ENCODE measurements at places on chromosomes 13 and 19. TPM values are rescaled to one million over a fixed set of nuclear protein-coding genes. Genes with fewer than 3 reads are reported as not detected.

Gene CERS1
- total RNA-seq, result 0.49 TPM

Gene ZNF100
- 5.4 TPM for total RNA-seq

DNA sequence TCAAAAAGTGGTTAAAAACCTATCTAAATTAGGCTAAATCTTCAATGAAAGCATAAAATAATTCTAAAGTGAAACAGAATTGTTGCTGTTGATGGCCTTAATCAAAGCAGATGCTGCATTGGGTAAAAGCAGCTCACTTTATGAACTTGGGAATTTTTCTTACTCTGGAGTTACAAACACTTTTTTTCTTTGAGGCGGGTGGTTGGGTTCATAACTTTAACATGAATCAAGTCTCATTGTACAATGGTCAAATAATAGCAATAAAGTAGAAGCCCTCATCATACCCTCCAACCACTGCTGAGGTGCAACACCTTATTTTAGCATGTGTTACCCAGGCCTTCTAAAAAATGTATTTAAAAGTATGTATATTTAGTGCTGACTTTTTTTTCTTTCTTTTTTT lies 29.1 kb downstream of the NUP58 start:
- no peaks in the 10 kb centered on the region for H3K27me3 ChIP-seq
- DNase-seq, result no peak
- H3K36me3 ChIP-seq, result peaks cover 3% of the 10 kb centered on the region
- no peak overlapping the region for H3K4me3 ChIP-seq

DNA sequence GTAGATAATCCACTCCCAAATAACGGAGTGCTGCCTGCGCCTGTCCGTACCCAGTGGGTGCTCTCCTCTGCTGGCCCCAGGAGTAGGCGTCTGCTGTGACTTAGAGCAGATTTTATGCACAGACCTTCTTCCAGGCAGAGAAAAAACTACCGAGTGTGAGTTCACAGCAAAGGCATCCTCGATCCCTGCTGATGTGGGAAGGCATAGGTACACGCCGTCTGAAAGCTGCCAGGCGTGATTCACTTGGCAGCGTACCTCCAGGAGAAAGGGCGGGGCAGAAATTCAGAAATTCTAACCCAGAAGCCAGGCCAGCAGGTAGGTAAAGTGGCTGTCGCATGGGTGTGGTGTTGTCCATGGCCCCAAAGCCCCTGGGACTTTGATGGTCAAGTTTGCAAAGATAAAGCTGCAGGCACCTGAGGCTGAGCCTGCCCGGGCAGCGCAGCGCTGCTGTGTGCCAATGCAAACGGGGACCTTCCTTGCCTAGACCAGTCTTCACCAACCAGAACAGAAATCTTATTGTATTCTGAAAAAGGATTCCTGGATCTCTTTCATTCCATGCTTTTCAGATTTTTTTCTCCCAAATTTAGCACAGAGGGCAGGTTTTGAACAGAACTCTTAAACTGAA lies 36.3 kb downstream of the COL4A2 start:
- no peaks in the 10 kb centered on the region for H3K36me3 ChIP-seq
- H3K4me1 ChIP-seq, result peaks cover 76% of the 10 kb centered on the region
- H3K27ac ChIP-seq, result peak overlapping the region; percentile 87

DNA sequence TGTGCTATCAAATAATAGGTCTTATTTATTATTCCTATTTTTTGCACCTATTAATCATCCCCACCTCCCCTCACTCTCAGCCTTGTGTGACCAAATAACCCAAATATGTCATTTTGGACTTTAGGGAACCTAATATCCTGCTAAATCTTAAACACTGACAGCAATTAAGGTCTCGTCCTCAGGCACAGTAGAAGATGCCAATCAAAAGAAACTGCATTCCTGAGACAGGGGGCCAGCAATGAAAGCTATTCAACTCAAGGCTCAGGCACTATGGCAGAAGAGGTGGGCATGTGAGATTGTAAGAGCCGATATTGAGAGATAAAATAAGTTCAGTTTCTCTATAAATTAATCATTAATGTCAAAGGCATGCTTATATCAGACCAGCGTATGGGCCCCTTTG lies 1437.7 kb upstream of the PCDH9 start:
- no peaks in the 10 kb centered on the region for H3K27me3 ChIP-seq
- no peak overlapping the region for H3K4me3 ChIP-seq
- H3K36me3 ChIP-seq, result no peaks in the 10 kb centered on the region
- H3K27ac ChIP-seq, result no peak overlapping the region

Gene IGSF23
- not detected for total RNA-seq

Gene CCDC169
- total RNA-seq, result not detected

Gene ZNF71
- 11.8 TPM for total RNA-seq

- no peaks in the 10 kb centered on the region for H3K36me3 ChIP-seq
- no peak for DNase-seq
- H3K27me3 ChIP-seq, result no peaks in the 10 kb centered on the region
Observed at GRCh38 chr19:45306518-45307027, 16.1 kb downstream of the CKM start.

GRCh38 chr13:89057274-89057673 lies 1386.1 kb downstream of the SLITRK5 start:
- H3K36me3 ChIP-seq, result no peaks in the 10 kb centered on the region
- H3K4me3 ChIP-seq, result no peak overlapping the region
- no peak overlapping the region for H3K27ac ChIP-seq
- H3K27me3 ChIP-seq, result no peaks in the 10 kb centered on the region
- no peaks in the 10 kb centered on the region for H3K4me1 ChIP-seq

Gene CEACAM3
- not detected for total RNA-seq

Gene SIGLEC12
- total RNA-seq, result not detected

Gene PGLYRP2
- not detected for total RNA-seq

Gene ZNF154
- 2.2 TPM for total RNA-seq

DNA sequence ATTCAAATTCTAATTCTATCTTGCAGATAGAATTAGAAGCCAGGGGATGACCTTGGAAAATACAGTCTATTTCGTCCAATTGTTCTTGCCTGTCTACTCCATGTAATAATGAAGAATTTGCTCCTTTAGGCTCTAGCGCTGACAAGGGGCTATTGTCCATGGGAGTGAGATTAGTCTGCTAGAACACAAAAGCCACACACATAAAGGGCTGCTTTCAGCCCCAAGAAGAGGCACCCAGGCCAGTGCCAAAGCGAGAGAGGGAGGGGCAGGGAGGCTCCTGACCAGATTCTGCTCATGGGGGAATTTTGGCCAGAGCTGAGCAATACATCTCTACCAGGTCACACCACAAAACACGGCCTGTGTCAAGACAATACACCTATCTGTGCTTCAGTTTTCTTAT lies 1306.9 kb downstream of the UQCRFS1 start:
- H3K27me3 ChIP-seq, result no peaks in the 10 kb centered on the region
- H3K36me3 ChIP-seq, result no peaks in the 10 kb centered on the region
- no peak overlapping the region for H3K4me3 ChIP-seq

DNA sequence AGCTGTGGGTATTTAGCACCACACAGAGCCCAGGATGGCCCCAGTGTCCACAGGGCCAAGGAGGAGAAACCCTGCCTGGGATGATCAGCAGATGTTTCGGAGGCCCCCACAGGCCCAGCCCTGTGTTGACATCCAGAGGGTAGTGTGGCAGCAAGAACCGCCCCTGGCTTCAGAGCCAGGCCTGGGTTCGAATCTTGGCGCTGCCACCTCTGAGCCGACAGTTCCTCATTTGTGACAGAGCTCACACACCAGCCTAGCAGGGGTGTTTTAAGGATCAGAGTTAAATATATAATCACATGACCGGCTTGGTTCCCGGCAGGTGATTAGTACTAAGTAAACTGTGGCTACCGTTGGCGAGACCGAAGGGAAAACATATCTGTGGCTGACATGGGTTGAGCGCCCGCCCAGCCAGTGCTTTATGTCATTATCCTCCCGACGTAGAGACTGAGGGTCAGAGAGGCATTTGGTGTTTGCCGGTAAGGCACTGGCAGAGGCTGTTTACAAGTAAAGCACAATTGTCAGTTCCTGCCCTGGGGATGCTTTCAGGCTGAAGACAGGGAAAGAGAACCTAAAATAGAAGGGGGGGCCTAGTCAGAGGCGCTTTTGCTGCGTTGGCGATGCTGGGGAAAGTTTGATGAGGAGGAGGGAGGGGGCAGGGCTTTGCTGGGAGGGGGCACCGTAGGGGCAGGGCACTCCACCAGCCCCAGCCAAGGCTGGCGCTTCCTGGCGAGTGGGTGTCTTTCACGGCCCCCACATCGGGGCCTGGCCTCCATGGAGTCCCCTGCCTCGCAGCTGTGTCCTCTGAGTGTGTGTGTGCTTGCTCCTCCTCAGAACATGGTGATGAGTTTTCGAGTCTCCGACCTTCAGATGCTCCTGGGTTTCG lies 4.8 kb downstream of the PIAS4 start:
- peaks cover 9% of the 10 kb centered on the region for H3K36me3 ChIP-seq
- DNase-seq, result no peak
- no peaks in the 10 kb centered on the region for H3K27me3 ChIP-seq
- H3K4me1 ChIP-seq, result peaks cover 54% of the 10 kb centered on the region
- no peak overlapping the region for H3K27ac ChIP-seq

Gene SCEL
- 91.3 TPM for total RNA-seq

DNA sequence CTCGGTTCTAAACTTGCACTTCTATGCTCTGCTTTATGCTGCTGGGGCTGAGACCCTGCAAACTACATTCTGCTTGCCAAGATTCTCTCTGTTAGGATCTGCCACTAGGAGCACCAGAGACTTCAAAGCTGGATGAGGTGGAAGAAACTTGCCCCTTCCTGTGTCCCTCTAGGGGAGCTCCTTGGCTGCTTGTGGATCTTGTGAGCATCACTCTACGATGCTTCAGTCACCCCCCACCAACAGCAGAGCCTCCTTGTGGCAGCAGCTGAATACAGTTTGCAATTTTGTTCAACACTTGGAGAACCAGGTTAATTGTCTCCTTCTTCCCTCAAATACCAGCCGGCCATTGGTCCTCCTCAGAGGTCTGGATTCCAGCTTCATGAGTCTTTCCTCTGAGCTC lies 310.6 kb downstream of the FGF14 start:
- H3K27me3 ChIP-seq, result no peaks in the 10 kb centered on the region
- H3K4me3 ChIP-seq, result no peak overlapping the region
- H3K27ac ChIP-seq, result no peak overlapping the region
- H3K4me1 ChIP-seq, result no peaks in the 10 kb centered on the region
- H3K36me3 ChIP-seq, result no peaks in the 10 kb centered on the region

GRCh38 chr13:98482476-98483444 lies 94.1 kb downstream of the STK24 start:
- no peaks in the 10 kb centered on the region for H3K27me3 ChIP-seq
- no peak for DNase-seq
- peak overlapping the region; percentile 21 for H3K4me3 ChIP-seq

Gene GRK1
- not detected for total RNA-seq

DNA sequence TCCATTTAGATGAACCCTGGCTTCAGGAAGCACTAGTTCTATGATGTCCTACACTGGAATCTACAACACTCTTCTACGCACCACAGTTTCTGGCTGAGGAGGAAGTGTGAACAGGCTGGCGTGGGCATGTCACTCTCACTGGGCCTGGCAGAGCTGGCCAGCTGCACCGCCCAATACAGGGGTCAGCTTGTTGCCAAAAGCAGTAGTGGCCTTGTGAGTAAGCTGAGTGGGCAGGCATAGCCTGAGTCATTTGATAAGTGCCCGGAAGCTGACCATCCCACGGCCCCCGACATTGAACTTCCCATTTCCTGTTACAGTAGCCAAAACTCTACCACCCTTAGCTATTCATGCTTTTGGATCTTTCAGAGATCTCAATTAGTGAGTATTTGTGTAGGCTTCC lies 240.9 kb upstream of the SERP2 start:
- no peaks in the 10 kb centered on the region for H3K36me3 ChIP-seq
- no peak for DNase-seq
- no peak overlapping the region for H3K27ac ChIP-seq
- H3K4me3 ChIP-seq, result no peak overlapping the region
- no peaks in the 10 kb centered on the region for H3K4me1 ChIP-seq
- no peaks in the 10 kb centered on the region for H3K27me3 ChIP-seq

- no peaks in the 10 kb centered on the region for H3K4me1 ChIP-seq
- DNase-seq, result no peak
- H3K27ac ChIP-seq, result no peak overlapping the region
Observed at GRCh38 chr13:20360835-20361412, 128.8 kb upstream of the GJB6 start.

Gene MARK4
- 16.7 TPM for total RNA-seq

Gene PRR19
- total RNA-seq, result not detected

DNA sequence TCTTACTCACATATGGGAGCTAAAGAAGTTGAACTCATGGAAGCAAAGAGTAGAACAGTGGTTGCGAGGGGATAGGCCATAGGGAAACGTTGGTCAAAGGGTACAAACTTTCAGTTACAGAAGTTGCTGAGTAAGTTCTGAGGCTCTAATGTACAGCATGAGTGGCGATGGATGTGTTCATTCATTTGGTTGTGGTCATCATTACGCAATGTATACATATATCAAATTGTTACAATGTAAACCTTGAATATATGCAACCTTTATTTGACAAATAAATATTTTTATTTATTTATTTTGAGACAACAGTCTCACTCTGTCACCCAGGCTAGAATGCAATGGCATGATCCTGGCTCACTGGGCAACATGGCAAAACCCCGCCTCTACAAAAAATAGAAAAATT lies 38.7 kb downstream of the ZIC5 start:
- H3K27ac ChIP-seq, result no peak overlapping the region
- no peak for DNase-seq
- H3K4me3 ChIP-seq, result no peak overlapping the region
- H3K4me1 ChIP-seq, result no peaks in the 10 kb centered on the region

Gene DNAJB1
- total RNA-seq, result 164 TPM

GRCh38 chr13:31150315-31150985 lies 11.3 kb downstream of the HSPH1 start:
- DNase-seq, result no peak
- H3K27me3 ChIP-seq, result no peaks in the 10 kb centered on the region
- peaks cover 91% of the 10 kb centered on the region for H3K36me3 ChIP-seq

GRCh38 chr13:35499196-35499662 lies 22.7 kb upstream of the MAB21L1 start:
- no peaks in the 10 kb centered on the region for H3K36me3 ChIP-seq
- no peaks in the 10 kb centered on the region for H3K27me3 ChIP-seq
- H3K4me1 ChIP-seq, result peaks cover 7% of the 10 kb centered on the region
- H3K27ac ChIP-seq, result no peak overlapping the region

DNA sequence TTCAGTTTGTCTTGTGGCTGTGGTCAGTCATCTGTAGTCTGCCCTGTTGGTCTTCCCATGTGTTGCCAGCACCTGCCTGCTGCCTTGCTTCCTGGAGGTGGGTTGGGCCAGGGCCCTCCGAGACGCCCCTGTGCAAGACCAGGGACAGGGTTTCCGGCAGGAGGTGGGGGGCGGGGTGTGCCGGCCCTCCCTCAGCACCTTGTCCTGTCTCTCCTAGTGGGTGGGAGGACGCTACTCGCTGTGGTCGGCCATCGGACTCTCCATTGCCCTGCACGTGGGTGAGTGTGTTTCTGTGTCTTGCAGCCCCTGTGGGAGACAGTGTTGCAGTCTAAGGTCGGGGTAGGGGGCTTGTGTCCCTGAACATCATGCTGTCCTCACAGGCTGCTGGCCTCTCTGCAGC lies 11.2 kb upstream of the PDCD2L start:
- H3K27me3 ChIP-seq, result no peaks in the 10 kb centered on the region
- DNase-seq, result no peak
- H3K36me3 ChIP-seq, result peaks cover 62% of the 10 kb centered on the region

Gene NAPSA
- 0.74 TPM for total RNA-seq

Gene DIRAS1
- 2.0 TPM for total RNA-seq

Gene FARP1
- total RNA-seq, result 17.7 TPM

All from vagina (tissue), 2 donors.